ENCODE measurements at places on chromosomes 4 and X. TPM values are rescaled to one million over a fixed set of nuclear protein-coding genes. Genes with fewer than 3 reads are reported as not detected.

UGT2A1 gene
- total RNA-seq: not detected

GPR173 gene
- total RNA-seq: 3.3 TPM

CT45A9 gene
- total RNA-seq: not detected

TMLHE gene
- total RNA-seq: 22.8 TPM

L1CAM gene
- 623 TPM for total RNA-seq

GRCh38 chrX:23333842-23334520 is 668 bp upstream of the PTCHD1 start:
- DNase-seq: no peak

- DNase-seq: no peak
Observed at GRCh38 chr4:52250154-52250553, 199.1 kb downstream of the SPATA18 start.

DNA sequence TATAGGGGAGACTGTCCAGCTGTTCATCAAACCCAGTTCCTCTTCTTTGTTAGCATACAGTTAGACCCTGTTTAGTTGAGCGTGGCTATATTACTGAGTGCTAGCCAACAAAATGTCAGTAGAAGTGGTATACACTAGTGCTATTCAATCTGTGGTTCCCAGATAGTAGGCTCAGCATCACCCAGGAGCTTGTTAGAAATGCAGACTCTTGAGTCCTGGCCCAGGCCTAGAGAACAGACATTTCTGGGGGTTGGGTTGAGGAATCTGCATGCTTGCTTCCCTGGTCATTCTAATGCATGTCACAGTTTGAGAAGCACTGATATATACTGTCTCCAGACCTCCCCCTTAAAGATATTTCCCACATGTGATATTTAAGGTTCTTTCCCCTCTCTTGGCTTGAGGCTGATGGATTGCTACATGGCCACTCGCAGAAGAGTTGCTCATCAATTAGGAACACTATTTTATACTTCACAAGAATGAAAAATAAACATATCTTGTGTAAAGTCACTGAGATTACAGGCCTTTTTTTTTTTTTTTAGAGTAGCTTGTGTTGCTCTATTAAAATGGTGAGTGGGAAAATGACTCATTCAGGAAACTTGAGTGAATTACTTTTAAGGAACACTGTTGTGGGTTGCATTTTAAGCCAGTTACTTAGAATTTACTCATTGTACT is 289.0 kb downstream of the STIM2 start:
- DNase-seq: peak; percentile 81

- DNase-seq: no peak
Observed at GRCh38 chr4:17701882-17702281, 79.5 kb downstream of the FAM184B start.

DNA sequence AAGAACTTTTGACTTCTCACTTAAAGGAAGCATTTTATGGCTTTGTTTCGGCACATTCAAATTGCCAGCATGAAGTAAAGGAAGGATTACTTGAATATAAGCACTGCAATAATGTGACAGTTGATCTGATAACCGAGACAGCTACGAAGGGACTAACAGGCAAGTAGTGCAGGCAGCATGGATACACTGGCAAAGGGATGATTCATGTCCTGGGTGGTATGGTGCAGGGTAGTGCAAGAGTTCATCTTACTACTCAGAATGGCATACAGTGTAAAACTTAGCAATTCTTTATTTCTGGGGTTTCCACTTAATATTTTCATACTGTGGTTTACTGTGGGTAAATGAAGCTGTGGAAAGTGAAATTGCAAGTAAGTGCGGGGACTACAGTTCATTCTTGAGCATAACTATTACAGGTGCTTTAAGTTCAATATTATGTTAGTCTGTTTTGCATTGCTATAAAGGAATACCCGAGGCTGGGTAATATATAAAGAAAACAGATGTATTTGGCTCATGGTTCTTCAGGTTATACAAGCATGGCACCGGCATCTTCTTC is 611.8 kb downstream of the SPOCK3 start:
- no peak for DNase-seq

DNA sequence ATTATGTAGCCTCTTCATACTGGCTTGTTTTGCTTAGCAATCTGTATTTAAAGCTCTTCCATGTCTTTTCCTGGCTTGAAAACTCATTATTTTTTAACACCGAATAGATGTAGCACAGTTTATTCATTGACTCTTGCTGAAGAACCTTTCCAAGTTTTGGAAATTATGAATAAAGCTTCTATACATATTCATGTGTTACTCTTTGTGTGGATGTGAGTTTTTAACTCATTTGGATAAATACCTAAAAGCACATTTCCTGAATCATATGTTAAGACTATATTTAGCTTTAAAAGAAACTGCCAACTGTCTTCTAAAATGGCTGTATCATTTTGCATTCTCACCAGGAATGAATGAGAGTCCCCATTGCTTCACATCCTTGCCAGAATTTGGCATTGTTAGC is 2061.7 kb upstream of the AGA start:
- no peak for DNase-seq

DNA sequence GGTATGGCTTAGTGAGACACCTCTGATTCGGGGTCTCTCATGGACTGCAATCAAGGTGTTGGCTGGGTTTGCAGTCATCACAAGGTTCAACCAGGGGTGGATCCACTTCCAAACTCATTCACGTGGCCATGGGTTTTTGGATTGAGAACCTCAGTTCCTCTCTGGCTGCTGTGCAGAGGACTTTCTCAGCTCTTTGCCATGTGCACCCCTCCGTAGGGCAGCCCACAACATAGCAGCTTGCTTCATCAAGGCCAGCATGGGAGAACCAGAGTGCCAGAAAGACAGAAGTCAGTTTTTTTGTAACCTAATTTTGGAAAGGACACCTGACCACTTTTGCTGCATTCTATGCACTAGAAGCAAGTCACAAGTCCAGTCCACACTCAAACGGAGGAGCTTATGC is 154.9 kb downstream of the PJA1 start:
- no peak for DNase-seq

DNA sequence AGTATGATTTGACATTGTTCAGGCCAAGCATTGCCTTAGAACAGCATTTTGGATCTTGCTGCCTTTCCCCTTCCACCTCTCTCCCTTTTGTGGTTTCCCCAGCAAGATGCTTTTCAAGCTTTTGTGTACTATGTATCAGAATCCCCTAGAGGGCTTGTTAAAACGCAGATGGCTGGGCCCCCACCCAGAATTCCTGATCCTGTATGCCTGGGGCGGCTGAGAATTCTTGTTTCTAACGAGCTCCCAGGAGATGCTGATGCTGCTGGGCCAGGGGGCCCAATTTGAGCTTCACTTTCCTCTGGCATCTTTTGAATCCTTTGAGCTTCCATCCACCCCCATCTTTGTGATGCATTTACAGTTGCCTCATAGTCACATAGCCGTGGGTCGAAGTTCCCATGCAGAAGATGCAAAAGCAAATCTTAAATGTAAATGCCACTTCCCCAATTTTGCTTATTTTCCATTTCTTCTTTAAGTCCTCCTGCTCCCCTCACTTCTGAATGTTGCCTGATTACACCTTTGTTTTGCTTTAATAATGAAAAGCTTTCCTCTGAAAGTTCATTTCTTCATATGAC is 18.5 kb downstream of the HCCS start:
- no peak for DNase-seq

- DNase-seq: no peak
Observed at GRCh38 chrX:21837056-21837455, 2.4 kb upstream of the MBTPS2 start.

DNA sequence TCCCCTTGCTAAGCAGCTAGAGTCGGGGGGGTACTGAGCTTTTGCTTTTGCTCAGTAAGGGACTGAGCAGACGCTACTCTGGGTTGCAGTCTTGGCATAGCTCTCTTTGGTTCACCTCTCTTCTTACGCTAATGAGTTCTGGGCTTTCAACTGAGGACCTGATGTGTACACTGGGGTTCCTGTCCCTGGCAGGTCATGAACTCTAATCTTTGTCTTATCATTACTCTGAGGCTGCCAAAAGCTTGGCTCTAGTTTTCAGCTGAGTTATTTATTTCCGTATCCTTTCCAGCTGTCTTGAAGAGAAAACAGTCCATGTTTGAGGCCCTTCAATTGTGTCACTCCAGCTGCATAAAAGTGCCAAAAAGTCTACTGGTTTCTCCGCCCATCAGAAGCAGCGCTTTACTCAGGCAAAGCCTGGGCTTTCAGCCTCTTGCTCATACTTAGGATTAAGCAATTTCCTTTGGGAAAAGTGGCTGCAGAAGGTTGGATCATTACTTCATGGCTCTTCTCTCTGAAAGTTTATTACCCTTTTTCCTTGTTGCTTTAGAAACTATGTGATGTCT is 121.0 kb upstream of the STOX2 start:
- DNase-seq: peak; percentile 86

- no peak for DNase-seq
Observed at GRCh38 chrX:40883021-40883619, 147.8 kb upstream of the MED14 start.

DNA sequence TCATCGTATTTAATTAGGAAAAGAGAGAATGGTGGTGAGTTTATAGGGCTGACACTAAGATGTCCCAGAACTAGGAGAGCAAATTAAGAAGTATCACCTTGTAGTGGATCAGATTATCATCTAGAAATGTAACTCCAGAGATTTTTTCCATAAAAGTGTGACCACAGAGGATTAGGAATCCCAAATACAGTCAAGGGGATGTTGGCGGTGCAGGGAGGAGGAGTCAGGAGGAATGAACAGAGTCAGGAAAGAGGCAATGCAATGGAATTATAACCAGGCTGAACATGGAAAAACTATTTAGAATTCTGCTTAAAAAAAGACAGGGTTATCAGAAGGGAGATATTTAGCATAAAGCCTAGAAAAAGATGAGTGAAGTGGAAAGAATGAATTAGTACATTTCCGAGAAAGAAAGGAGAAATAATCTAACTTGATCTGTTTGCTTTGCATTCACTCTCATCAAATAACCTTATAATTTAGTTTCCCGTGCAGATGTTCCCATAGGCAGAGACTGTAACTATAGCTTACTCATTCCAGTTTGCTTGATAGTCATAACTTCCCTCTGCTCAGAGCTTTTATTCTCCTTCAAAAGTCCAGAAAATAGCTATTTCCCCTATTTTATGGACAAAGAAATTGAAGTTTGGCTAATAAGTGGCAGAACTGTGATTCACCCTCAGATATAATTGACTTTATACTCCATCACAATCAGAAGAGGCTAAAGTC is 56.4 kb downstream of the SCFD2 start:
- DNase-seq: no peak

DNA sequence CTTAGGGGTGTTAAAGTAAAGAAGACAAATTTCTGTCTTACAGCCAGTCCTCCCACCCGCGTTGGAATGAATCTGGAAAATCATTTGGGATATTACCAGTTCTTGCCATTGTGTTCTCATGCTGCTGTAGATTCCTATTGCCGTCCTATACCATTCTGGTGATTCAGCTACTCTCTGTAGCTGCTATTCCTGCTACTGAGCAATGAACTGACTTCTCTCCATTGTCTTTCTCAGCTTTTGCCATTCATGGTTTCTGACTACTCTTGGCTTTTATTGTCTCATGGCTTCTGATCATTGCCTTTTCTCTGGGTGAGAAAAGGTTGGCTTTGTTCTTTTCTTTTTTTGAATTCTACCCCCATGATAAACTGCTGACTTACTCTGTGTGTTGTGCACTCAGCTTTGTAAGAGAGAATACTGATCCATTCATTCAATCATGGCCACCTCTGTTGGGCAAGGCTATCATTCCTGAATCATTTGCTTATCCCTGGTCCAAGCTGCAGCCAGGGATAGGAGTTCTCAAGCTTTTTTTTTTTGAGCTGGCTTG is 27.7 kb upstream of the METAP1 start:
- no peak for DNase-seq

DNA sequence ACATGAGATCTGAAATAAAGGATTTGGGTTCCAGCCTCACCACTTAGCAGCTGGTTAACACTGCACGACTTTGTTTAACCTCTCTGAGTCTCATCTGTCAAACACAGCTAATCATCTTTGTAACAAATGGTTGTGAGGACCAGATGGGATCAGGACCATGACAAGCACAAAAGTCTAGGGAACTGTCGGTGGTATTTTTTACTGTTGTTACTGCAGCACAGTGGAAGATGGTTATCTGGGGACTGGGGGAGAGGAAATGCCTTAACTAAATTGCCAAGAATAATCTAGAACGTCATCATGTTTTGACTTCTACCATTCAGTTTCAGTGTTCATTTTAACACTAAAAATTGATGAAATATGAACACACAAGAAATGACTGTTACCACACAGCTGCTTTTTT is 99.5 kb downstream of the ADGRA3 start:
- DNase-seq: no peak

DNA sequence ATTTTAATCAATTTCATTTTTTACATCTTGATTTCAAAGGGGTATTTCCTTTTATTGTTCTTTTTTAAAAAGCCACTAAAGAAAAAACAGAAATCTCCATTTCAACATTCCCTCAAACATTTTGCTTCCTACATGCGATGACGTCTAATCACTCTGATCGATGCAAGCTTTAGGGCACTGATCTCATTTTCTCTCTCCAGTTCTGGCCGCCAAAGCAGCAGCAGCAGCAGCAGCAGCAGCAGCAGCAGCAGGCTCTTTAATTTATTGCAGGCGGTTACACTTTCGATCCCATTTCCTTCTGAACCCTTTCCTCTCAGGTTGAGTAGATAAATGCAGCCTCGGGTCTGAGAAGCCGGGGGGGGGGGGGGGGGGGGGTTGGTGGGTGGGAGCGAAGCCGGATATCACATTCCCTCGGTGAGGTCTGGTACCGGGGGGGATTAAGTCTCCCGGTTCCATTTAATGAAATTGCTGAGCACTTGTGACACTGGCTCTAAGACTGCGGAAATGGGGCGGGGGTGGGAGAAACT is 3.4 kb upstream of the PCDH7 start:
- peak; percentile 11 for DNase-seq

DNA sequence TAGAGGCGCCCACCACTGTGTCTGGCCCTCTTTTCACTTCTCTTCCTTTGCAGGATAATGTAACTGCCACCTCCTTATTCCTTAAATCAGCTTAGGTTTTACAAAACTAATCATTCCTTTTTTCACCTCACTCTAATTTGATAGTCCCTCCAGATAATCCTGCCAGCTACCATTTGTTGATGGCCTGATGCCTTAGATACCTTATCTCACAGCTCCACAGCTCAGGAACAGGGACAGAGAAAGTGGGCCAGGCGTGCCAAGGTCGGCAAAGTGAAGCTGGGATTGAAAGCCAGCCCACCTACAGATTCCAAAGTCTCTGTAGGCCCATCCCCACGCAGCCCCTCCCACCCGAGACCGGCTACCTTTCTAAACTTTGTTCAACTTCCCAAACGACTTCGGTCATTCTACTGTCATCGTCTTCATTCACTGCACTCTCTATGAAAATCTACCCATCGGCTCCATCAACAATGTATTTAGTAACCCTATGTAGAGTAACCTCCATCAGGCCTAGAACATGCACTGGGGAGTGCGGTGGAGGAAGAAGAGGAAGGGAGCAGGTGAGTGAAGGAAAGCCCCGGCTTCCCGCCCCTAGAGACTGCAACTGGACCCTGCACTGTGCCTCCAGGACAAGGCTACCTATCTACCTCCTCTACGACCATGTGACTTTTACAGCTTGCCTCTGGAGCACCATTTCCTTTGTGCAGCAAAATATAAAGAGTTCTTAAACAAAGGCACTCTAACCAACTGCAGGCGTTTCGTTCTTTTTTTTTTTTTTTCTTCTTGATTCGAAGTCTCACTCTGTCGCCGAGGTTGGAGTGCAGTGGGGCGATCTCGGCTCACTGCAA is 1.5 kb downstream of the CASP6 start:
- peak; percentile 13 for DNase-seq

All from renal cortical epithelial cell (primary cell).